ENCODE measurements at places on chromosomes 2 and 18.

DNA sequence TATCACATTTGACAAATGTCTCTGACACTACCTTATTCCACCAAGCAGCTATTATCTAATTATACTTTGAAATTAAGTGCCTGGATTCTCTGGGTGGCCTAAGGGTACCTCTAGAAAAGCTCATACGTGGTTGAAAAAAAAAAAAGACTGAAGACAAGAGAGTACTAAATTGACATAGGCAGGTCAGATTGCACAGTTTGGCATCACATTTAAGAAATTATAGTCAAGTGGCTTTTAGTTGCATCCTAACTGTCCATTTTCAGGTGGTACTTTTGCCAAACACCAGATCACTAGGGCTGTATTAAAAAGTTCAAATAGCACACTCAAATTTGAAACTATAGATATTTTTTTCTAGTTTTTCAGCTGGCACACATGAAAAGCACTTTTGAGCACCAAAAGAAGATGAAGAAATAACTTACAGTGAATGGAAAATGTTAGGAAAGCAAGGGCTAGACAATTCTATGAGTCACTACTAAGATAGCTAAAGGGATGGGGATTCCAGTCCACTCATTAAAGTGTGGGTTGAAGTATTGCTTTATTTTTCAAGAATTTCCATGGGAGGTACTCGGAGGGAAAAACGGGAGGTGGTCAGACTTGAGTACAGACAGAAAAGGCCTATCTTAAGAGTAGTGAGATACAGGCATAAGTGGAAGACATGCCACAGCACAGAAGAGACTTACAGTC is 106.5 kb upstream of the COL5A2 start:
- DNase-seq = peak; percentile 88

DNA sequence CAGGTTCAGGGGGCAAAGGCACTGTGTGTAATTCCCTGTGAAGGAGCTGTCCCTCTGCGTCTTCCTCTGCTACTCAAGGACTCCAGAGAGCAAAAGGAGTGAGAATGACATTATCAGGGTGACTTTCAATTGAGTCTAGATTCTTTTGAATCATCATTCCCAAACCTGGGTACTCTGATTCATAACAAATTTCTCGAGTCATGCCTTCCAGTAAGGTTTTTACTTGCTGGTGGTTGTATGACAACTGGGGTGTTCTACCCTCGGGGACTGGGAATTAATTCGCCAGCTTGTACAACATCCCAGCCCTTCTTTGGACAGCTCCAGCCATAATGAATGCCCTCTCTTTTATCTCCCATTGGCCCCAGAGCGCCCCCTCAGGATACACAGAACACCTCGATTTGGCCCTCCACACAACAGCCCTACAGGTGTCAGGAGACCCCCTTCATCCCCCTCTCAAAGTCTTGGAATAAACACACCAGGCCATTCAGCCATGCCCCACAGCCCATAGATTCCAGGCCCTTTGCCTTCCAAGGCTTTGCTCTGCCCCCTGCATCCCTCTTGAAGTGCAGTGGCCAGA is 254.5 kb downstream of the KLHL29 start:
- DNase-seq = no peak

GRCh38 chr2:47069628-47070154 is 85.4 kb downstream of the STPG4 start:
- DNase-seq = peak; percentile 80

DNA sequence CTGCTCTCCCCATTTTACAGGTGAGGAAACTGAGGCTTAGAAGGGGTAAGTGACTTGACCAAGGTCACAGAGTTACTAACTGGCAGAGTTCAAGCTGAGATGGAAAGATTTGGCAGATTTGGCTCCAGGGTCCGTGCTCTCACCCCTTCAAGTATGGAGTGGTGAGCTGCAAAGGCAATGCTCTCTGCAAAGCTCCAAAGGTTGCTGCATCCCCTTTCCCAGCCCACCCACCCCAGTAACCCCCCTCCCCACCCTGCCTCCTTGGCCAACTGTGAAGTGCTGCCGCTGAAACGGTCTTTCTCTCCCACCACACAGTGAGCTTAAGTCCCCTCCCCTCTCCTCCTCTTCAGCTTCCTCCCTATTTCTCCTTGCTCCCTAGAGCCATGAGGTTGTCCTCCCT is 152.8 kb downstream of the CAPN13 start:
- DNase-seq = no peak

GRCh38 chr2:233108611-233109490 is 48.7 kb downstream of the INPP5D start:
- no peak for DNase-seq

DNA sequence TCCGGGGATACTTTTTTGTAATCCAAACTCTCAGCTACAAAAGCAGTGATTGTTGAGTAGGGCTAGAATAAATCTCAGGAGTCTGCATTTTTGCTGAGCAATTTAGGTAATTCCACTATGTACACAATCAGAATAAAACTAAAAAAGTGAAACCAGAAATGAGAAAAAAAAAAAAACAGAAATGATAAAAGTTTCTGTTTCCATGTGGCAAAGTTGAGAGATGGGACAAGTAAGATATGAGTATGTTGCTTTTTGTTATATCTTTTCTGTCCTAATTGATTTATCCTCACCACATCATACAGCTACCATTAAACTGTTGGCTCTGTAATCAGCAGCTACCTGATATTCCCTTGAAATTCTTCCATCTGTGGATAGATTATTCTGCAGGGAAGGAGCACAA is 92.7 kb downstream of the VWC2L start:
- no peak for DNase-seq

GRCh38 chr2:15553519-15553918 is 7.6 kb downstream of the NBAS start:
- no peak for DNase-seq

DNA sequence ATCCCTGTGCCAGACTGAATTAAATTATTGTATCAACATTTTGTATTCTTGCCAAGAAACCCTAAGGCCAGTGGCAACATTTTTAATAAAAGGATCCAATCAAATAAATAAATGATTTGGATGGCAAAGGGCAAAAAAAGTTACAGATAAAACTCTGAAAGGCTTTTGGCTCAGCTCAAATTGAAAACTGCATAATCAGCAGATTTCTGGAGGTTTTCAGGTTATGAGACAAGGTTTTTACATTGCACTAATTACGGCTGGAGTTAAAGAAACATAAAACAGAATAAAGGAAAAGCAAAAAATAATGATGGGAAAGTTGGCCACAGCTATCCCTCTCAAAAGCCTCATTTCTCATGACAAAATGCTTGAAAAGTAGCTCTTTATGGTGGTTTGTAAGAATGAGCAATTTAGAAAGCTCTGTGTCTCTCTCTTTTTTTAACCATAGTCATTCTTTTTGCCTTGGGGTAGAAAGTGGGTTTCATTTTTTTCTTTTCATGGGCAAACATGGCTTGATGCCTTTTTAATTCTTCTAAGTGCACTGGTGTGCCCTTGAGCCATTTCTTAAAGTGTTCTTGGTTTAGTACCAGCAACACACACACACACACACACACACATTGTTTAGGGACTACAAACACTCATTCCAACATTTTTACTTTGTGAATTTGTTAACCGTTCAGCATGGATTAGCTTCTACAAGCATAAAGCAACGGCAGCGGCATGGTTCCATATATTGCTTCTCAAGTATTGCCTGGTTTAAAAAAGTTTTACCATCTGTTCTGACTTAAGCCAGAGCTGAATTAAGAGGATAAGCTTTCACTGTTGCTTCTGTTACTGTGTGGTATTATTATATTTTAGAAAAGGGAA is 747.1 kb upstream of the FSHR start:
- DNase-seq = peak; percentile 71

- DNase-seq = peak; percentile 82
Observed at GRCh38 chr2:43059183-43059897, 167.1 kb downstream of the ZFP36L2 start.

DNA sequence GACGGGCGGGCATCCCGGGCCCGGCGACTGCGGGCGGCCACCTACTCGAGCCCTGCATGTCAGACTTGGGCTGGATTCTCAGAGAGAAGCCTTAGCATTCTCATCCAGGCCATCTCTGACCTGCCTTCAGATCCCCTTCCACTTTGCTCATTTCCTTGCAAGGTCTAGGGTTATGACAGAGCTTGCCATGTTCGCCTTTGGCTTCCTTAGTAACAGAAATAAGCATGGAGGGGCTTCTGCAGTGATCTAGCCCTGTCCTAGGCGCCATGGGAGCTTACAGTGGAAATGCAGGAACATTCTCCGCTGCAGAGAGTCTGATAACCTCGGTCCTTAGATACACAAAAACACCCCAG is 632 bp upstream of the ACVR1 start:
- no peak for DNase-seq

GRCh38 chr18:74579496-74580065 is 18.1 kb upstream of the ZNF407 start:
- peak; percentile 73 for DNase-seq

GRCh38 chr18:74976331-74976909 is 232.5 kb downstream of the PTGR3 start:
- no peak for DNase-seq

DNA sequence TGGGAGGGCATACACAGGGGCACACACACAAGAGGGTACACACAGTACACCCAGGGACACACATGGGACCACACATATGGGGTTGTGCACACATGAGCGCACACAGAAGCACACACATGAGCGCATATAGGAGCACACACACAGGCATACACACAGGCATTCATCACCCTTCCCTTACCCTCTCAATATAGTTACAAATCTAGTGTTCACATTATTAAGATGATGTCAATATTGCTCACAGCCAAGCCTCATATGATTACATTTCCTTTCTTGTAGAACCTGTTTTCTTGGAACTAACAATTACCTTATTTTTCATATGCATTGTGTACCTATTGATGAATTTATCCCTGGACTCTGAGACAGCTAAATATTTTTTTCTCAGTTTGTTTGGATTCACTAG is 156.7 kb downstream of the FHOD3 start:
- DNase-seq = no peak

GRCh38 chr18:23067236-23067635 is 68.0 kb upstream of the CABLES1 start:
- DNase-seq = peak; percentile 61

GRCh38 chr2:157441072-157441454 is 2.8 kb downstream of the CYTIP start:
- peak; percentile 76 for DNase-seq

DNA sequence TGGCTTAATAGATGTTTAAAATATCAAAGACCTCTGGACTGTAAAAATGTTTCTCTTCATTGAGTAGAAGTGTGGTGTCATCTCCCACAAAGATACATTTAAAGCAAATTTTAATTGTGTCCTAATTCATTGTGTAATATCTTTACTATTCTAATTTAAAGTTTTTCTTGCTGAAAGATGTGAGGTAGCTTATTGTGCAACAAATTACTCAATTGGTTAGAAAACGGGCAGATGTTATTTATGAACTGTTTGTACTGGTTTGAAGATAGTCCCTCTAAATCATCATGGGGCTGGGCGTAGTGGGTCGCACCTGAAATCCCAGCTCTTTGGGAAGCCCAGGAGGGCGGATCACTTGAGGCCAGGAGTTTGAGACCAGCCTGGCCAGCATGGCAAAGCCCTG is 65.3 kb downstream of the CYBRD1 start:
- DNase-seq = no peak

- no peak for DNase-seq
Observed at GRCh38 chr2:62335612-62336011, 139.7 kb downstream of the B3GNT2 start.

DNA sequence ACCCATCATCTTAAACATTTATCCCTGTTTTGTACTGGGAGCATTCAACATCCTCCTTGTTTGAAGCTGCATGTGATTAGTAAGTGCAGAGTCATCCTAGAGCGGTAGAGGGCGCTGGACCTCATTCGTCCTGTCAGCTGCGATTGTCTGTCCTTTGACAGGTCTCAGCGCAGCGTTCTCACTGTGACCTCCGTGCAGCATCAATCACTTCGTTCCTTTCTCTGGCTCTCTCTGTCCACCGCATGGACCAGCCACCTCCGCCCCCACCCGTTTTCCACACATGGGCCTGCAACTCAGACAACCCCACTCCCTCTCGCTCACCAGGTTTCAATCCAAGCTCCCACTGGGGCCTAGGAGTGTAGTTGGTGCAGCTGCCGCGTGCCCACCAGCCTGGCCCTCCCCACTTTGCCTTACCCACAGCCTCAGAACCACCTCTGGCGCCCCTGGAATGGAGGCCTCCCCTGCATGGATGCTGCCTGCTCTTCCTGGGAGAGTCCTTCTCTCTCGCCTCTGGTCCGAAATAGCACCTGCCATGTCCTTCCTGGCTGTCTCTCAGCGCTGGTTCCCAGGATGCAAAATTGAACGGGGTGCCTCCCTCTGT is 90.5 kb downstream of the NDUFA10 start:
- peak; percentile 28 for DNase-seq

- no peak for DNase-seq
Observed at GRCh38 chr2:201258666-201259615, 1.4 kb upstream of the CASP8 start.

DNA sequence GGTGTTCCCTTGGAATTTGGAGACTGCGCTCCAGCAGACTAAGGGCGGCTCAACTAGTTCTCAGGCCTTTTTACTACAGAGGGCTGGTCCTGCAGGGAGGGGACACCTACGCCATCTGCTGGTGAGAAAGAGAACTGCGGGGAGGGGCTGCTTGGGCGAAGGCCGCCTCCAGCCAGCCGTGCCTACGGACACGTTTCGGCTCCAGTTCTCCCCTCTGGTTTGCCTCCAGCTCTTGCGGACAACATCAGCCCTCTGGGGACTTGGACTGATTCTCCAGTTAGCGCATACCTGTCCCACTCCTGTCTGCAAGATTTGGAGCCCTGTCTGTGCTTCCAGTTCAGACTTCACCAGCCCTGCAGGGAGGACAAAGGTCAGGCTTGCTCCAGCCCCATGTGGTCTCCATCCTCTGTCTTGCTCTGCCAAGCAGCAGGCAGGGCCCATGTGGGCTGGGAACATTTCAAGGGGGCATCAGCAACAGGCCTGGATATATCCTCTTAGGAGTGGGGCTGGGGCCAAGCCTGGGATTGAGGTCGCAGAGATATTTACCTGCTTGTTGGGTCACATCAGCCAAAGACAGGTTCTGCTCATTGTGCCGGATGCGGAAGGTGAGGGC is 10.3 kb downstream of the PTPRN start:
- peak; percentile 59 for DNase-seq

- no peak for DNase-seq
Observed at GRCh38 chr2:235312571-235312970, 181.3 kb upstream of the AGAP1 start.

GRCh38 chr2:140242889-140243288 is 1462.7 kb upstream of the NXPH2 start:
- DNase-seq = no peak

GRCh38 chr18:34153711-34154110 is 71.0 kb downstream of the NOL4 start:
- DNase-seq = peak; percentile 47

DNA sequence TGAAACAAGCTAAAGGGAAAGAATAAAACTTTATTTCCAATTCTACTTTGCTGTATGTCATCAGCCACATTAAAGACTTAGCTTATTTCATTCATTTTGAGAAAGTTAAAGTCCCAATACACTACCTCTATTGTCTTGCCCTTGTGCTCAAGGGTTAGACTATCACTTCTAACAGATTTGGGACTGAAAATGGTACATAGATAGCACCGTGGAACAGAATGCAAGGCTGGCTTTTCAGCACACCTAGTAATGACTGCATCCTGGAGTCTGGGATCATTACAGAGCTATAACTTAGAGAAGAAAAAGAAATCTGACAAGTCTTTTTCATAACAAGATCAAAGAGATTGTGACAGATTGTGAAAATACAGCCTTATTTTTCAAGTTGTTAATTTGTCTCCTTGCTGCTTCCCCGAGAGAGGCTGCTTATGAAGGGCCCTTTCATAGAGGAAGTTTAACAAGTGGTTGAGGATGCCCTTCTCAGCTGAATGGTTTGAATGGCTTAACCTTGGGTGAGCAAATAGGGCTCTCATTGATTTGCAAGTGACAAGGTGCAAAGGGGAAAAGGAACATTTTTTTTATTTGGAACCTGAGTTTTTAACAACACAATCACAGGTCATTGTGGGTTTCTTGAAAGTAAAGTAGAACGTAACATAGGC is 371.8 kb downstream of the EPHA4 start:
- DNase-seq = no peak

All from renal cortical epithelial cell (primary cell).